Activated effector memory CD4-positive, alpha-beta T cell treated with anti-CD3 and anti-CD28 coated beads, Interleukin-2, amount 50 U/mL, for 16 hours (primary cell): ENCODE measurements at places on chromosomes 12 and 14.
A peak's percentile ranks its signal among the peaks of the same experiment; 100 is the strongest.

DNA sequence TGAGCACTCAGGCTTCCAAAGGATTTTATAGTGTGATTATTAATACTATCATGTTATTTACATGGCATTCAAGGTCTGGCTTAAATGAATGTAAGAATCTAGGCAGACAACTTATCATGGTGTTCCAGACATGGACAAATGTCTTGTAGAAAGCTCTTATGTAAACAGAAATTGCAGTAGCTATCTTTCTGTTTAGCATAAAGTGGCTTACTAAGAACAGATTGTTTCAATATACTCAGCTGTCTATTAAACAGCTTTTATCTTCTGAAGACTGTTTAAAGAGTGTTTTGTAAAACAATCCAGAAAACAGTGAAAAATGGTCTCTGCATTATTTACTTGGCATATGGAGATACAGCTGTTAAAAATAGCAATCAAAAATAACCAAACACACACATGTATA is 1061.8 kb upstream of the SEL1L start:
- no peak for DNase-seq

DNA sequence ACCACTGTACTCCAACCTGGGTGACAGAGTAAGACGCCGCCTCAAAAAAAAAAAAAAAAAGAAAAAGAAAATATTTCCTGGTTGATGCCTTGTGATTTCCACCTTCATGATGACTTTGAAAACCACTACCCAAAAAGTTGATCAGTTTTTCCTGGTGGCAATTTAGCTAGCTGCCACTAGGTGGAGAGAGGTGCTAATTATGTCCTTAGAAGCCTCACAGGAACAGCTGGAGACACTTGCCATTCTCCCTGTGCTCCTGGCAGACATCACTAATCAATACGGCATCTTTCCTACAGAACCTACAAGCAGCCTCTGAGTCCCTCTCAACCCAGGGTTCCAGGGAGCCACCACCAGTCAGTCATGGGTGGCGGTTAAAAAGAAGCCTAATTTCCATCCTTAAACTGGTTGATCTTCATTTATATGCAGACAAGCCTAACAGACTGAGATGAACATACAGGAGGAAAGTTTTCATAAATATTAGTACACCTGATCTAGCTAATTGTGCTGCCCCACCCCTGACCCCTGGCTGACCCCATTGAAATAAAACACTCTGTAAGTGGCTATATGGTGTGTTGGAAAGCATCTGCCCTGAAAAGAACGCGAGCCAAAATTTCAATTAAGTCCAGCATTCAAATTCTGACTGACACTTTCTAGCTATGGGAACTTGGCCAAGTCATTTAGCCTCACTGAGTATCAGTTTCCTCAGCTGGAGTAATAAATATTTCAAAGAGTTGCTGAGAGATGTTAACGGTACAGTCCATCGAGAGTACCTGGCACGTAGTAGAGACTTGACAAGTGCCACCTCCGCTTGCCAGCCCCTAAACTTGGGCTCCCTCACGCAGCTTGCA is 6.2 kb upstream of the OAS1 start:
- peak; percentile 70 for DNase-seq

- peak; percentile 50 for DNase-seq
Measured at GRCh38 chr12:130709971-130710732, 5.9 kb downstream of the RIMBP2 start.

DNA sequence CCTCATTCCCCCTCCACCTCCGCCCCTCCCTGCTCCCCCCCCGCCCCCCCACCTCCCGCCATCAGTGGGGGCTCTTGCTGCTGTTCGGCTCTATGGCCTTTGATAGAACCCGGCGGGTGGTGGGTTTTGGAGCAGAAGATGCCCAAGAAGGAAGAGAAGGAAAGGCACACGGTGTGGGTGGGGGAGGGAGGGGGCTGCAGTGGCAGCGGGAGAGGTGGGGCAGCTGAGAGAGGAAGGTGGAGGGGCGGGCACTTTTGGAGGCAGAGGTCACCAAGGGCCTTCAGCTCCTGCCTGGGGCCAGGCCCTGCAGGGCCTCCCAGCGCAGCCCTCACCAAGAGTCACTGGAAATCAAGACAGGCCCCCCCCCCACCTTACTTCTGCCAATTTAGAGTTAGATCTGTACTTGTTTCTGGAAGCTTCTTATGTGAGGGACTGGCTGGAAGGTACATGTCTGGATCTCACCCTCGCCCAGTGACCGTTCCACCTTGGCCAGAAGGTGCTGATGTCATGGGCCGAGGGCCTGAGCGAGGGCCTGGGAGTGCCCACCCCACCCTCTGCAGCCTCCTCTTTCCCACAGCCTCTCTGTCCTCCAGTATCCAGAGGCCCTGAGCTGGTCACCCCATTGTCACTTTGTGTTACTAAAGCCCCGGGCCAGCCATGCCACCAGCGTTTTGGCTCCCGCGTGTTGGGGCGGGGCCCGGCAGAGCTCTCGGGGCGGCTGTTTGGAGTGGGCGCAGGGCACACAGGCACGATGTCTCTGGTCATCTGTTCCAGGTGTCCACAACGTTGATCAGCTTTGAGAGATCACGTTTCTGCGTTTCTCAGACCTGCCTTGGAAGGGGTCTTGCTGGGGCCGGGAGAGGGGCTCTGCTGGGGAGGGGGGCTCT is 153.9 kb downstream of the KIF26A start:
- peak; percentile 37 for DNase-seq

DNA sequence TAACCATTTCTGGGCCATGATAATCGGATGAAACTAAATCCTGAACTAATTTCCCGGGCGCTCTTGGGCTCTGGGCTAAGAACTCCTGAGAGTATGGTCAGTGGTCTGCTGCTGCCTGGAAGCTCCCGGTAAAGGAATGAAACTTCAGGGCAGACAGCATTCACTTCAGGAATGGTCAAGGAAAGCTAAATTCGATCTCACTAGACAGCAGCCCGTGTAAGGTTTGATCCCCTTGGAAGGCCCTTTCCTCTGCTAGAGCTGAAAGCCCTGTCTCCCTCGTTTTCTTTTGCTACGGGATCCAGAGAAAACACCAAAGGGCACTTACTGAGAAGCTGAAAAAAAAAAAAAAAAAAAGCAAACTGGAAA is 680 bp downstream of the ASB8 start:
- no peak for DNase-seq

DNA sequence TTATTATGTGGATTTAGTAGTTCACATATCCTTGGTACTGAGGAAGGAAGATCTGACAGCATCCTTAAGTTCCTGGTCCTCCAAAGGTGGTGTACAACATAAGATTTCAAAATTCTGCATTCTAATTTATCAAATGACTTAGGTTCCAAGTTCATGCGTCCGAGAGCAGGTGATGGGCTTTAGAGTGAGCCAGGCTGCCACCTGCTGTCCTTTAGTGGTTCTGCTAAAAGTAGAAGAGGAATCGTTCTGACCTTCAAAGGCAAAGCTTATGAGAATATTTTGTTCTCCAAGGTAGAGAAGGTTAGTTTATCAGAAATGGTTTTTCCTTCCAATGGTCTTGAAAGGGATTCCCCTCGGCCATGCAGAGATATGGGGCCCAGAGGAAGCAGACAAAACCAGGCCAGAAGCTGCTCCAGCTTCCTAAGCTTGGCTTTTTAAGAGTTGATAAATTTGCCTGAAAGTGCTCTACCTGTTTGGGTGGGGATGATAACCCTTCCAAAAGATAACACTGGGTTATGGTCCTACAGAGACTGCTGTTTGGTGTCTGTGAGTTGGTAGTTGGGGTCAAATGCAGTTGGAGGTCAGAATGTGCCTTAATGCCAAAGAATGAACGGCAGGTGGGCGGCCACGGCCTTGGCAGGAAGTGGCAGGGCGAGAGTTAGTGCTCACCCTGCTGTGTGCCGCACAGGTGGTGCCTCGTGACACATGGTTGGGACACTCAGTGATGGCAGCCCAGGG is 29.1 kb upstream of the LRTM2 start:
- DNase-seq: peak; percentile 85

DNA sequence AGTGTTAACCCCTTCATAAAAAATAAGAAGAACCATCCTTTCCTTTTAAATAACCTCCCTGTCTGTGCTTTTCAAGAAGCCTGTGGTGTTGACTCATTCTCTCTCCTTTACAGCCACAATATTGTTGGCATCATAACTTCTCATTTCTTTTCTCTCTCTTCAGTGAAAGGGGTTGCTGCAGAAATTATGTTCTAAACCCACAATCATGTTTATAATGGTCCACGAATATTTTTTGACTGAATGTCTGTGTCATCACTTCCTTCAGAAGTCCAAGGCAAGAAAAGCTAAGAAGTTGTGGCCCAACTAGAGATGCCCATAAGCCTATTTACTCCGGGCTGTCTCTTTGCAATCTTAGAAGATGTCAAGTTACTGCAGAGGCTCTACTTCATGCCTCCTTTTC is 488.3 kb downstream of the APAF1 start:
- DNase-seq: no peak

DNA sequence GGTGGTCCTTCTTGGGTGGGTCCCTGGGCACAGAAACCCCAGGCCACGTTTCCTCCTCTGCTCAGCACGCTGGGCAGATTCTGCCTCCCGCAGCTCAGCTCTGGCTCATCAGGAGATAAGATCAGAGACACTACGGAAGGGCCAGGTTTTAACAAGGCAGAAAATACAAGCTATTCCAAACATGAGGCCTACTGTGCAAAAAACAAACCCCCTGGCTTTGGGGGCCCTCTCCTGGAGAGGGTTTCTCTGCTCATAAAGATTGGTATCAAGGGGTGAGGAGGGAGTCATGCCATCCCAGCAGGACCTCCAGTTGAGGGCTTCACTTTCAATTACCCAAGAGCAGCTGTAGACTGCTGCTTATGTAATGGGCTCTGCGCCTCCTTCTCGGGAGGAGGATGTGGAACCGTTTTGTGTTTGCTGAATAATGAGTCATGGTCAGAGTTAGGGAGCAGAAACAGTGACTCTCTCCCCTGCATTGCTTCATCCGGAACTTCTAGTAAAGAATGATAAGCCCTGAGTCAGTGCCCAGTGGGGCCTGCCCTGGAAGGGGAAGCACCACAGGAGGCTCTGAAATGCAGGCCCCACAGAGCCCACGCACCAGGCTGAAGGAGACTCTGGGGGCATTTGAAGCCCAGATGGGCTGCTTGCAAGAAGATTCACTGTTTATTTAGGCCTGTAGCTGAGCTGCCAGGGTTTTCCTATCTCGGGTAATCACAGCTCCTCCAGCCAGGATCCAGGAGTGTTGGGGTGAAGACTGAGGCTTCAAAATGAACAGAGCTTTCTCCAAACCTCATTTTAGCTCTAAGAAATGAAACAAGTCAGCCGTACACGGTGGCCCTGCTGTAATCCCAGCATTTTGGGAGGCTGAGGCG is 79.3 kb downstream of the SSPN start:
- peak; percentile 76 for DNase-seq

DNA sequence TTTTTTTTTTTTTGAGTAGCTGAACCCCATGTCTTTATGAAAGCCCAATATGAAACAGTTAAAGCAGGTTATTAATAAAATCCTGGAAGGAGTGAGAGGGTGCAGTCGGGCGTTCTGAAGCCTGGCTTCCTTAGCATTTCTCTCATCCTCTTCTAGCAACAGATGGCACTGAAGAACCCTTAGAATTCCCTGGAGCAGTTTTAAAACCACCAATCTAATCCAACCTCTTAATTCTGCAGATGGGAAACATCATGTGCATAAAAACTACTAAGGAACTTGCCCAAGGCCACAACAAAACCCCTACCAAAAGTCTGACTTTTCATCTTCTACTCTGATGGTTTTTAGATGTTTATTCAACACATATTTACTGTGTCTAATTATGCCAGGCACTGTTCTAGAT is 25.2 kb downstream of the PRDM4 start:
- no peak for DNase-seq

- DNase-seq: no peak
Measured at GRCh38 chr12:5437182-5437583, 5.3 kb downstream of the NTF3 start.

DNA sequence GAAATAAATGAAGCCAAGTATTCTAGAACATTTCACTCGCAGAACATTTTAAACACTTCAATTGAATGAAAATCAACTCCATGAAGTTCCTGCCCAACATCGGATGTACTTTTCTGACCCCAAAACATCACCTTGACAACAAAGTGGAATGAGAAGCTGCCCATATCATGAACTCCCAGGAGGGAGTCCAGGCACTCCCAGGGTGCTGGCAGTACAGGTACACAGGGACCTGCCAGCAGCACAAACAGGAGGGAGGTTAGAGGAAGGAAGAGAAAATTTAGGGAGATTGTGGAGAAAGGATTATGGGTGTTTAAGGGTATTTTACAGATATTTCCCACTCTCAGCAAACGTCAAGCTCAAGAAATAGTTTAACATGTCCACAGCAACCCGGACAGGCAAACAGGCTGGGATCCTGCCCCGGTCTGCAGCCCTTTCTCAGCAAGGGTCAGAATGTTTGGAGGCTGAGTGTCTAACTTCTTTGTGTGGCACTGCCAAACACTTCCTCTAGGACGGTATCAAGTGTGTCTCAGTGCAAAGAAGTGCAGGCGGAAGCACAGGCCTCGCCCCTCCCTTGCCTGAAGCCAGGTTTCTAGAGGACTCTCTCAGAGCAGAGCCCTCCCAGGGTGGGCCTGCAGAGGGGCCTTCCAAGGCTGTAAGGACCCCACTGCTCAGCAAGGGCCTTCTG is 72.2 kb downstream of the SETD3 start:
- no peak for DNase-seq

DNA sequence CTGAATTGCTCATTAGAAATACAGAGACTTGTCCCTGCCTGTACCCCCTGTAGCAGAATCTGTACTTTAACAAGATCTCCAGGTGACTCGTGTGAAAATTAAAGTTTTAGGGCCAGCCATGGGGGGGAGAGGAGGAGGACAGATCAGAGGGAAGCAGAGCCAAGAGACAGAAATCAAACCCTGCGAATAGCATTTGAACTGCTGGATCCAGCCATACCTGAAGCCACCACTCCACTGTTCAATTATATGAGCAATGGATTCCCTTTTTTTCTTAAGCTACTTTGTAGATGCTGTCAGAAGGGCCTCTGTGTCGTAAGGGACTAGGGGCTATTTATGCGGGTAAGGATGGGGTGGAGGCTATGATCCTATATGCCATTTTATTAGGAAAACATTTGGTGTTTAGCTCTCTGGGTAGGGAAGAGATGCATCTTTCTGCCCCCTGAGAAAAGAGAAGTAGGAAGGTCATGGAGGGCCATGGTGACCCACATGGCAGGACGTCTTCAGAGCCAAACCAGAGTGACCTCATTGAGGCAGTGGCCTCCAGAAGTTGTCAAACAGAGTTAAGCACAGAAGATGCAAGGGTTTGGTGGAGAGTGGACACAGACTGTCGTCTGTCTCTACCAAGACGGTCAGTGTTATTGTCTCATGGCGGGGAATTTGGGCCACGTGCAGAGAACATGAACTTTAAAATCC is 203.9 kb downstream of the PHETA1 start:
- no peak for DNase-seq
